ENCODE measurements at places on chromosomes 5 and 9.

GRCh38 chr5:32709750-32710549, 1.2 kb upstream of the NPR3 start:
- peak; percentile 31 for DNase-seq

- no peak for DNase-seq
These were observed 41.9 kb downstream of the TNFAIP8 start for GRCh38 chr5:119397518-119398380.

DNA sequence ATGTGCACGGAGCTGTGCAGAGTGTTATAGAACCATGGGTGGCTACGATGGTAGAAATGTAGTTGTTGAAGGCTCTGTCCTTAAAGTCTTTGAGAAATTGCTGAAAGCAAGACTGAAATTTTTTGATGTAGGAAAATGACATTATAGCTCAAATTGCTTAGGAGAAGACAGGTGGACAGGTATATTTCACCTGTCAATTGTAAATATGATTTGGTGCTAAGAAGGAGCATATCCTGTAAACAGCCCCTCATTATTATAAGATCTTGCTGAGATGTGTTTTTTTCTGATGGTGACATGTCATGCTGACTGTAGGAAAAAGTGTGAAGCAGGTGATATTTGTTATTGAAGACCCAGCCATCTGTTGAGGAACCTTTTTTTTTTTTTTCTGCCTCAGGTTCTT, 377.9 kb downstream of the PSAT1 start:
- no peak for DNase-seq

DNA sequence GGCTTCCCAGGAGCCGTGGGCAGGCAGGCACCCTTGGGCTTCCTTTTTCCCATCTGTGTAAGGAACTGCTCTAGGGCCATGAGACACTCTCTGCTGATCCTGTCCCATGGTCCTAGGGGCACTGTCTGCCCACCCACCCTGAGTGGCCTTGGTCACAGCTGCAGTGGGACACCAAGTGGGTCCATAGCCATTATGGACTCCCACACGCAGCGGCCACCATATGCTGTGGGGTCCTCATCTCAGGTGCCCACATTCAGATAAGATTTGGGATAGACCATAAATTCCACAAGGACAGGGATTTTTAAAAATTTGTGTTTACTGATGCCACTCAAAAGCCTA, 180.8 kb downstream of the AUH start:
- DNase-seq, result no peak

- peak; percentile 33 for DNase-seq
These were observed 282.6 kb downstream of the IRX1 start for GRCh38 chr5:3878267-3878666.

GRCh38 chr5:175659546-175660253, 1.8 kb downstream of the HRH2 start:
- DNase-seq, result no peak

DNA sequence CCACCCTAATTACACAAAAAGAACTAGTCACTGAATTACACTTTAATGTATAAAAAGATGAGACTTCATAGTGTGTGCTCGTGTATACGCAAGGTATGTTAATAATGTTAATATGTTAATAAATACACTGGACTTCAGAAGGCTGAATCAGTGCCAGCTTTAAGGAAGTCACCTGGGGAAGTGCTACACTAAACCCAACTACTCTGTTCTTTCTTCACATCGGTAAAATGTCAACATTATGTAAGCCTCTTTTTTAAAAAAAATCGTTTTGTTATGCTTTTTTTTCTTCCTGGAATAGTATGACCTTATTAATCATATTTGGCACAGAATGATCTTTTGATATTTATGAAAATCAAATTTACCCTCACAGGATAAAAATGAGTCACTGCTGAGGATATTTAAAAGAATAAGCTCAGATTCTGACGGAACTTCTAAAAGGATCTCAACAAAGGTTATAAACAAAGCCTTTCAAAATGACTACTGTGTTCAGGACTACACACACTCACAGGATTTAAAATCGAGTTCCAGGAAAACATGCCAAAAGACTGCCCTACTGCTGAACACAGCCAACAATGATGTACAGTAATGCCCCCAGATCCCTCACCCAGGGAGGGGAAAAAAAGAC, 75.9 kb downstream of the AUH start:
- no peak for DNase-seq

- no peak for DNase-seq
These were observed 10.6 kb downstream of the PTGS1 start for GRCh38 chr9:122381206-122381950.

GRCh38 chr9:75589497-75589896, 301.0 kb upstream of the PCSK5 start:
- DNase-seq, result no peak

GRCh38 chr5:79602889-79603288, 9.4 kb upstream of the TENT2 start:
- no peak for DNase-seq

DNA sequence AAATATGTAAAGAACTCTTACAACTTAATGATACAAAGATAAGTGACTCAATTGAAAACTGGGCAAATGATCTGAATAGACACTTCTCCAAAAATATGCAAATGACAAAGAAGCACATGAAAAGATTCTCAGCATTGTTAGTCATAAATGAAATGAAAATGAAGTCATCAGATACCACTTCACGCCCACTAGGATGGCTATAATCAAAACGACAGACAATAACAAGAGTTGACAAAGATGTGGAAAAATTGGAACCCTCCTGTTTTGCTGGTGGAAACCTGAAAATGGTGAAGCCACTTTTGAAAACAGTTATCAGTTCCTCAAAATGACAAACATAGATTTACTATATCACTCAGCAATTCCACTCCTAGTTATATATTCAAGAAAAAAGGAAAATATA, 7.9 kb upstream of the SYK start:
- DNase-seq, result peak; percentile 42

DNA sequence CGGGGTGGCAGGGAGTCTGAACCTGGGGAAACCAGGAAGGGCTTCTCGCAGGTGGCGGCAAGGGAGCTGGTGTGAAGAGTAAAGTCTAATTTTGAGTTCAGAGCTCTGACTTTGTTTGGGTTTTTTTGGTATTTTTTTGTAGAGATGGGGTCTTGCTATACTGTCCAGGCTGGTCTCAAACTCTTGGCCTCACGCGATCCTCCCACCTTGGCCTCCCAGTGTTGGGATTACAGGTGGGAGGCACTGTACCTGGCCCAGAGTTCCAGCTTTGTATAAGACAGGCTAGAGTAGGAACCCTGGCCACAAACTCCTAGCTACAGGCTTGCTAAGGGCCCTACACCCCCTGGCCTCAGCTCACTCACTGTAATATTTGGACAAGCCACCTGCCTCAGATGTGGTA, 105.1 kb upstream of the SARDH start:
- DNase-seq, result no peak

DNA sequence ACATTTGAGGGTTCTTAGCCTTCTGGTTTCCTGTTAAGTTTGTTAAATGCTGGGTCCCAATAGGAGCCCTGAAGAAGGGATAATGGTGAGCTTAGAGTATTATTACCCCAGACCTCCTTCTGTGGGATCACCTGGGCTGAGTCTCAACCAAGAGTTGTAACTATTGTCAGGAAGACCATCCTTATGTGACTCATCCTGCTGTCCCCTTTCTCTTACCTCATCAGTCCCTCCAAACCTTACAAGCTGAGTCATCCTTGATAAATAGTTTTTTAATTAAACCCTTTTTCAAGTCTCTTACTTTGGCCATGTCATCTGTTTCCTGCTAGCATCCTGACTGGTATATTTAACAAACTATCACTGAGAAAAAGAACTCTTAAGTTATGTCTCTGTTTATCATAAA, 502.8 kb downstream of the LRRC70 start:
- no peak for DNase-seq

- no peak for DNase-seq
These were observed 75.2 kb downstream of the TMC1 start for GRCh38 chr9:72596451-72597180.

GRCh38 chr9:88807426-88807825, 183.8 kb upstream of the S1PR3 start:
- no peak for DNase-seq

- peak; percentile 16 for DNase-seq
These were observed 42.9 kb upstream of the HAND1 start for GRCh38 chr5:154520861-154521453.

- peak; percentile 83 for DNase-seq
These were observed 6.8 kb upstream of the RECK start for GRCh38 chr9:36029765-36030528.

- DNase-seq, result no peak
These were observed 34.9 kb downstream of the ABHD17B start for GRCh38 chr9:71876106-71876505.

DNA sequence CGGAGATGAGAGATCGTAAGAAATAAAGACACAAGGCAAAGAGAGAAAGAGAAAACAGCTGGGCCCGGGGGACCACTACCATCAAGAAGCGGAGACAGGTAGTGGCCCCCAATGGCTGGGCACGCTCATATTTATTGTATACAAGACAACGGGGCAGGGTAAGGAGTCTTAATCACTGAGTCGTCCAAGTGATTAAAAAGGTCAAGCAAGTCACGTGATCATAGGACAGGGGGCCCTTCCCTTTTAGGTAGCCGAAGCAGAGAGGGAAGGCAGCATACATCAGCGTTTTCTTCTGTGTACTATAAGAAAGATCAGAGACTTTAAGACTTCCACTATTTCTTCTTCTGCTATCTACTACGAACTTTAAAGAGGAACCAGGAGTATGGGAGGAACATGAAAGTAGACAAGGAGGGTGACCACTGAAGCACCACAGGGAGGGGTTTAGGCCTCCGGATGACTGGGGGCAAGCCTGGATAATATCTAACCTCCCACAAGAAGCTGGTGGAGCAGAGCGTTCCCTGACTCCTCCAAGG, 24.6 kb upstream of the QSOX2 start:
- no peak for DNase-seq

DNA sequence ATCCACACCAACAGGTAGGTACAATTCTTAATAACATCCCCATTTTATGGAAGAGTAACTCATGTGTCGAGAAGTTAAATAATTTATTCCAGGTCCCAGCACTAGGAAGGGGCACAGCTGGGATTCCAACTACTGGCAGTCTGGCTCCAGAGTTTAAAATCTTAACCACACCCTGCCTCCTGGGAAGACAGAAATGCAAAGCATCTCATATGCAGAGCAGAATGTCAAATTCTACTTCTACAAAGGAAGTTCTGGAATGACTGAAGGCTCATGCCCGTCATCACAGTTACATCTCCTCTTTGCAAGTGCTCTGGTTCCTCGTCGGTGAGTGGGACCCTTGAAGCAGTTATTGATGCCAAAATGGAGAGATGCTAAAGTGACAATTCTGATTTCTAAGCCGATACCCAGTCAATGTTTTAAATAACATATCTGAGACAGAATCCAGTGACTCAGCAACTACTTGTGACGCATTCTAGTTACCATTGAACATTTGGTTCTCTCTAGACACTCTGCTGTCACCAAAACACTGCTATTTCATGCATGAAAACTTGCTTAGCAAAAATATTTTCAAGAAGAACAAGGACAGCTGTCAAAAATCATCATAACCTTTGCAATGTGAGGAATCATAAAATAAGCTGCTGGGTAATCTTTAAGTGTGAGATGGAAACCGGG, 412.7 kb downstream of the CTNND2 start:
- DNase-seq, result no peak

DNA sequence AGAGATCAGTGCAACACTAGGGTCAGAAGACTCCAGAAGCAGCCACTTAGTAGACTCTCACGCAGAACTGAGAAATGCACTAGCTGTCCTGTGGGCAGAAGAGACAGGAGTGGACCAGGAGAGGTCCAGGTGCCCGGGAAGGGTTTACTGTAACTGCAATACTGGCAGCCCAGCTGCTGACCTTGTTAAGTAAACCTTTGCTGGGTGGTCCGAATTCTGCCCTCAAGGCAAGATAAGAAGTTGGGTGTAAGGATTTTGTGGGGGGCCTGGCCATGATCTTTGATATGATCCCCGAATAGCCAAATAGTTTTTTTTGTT, 91.3 kb downstream of the PDE6A start:
- no peak for DNase-seq

GRCh38 chr9:21455320-21455719, 15.1 kb downstream of the IFNA1 start:
- peak; percentile 36 for DNase-seq

DNA sequence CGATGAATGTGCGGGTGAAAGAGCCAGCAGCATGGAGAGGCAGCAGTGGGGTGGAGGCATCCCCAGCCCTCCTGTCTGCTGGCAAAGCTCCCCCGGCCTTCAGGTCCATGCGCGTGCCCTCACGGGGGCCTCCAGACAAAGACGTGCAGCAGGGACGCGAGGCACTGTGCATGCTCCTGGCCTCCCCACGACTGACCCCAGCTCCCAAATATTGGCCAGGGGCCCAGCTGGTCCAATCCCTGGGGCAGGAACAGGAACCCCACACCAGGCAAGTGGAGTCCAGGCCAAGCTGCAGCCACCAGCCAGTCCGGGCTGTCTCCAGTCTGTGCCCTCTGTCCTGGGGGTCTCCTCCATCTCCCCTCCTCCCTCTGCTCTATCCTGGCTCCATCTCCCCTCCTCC, 33.5 kb upstream of the LRRC14B start:
- no peak for DNase-seq

DNA sequence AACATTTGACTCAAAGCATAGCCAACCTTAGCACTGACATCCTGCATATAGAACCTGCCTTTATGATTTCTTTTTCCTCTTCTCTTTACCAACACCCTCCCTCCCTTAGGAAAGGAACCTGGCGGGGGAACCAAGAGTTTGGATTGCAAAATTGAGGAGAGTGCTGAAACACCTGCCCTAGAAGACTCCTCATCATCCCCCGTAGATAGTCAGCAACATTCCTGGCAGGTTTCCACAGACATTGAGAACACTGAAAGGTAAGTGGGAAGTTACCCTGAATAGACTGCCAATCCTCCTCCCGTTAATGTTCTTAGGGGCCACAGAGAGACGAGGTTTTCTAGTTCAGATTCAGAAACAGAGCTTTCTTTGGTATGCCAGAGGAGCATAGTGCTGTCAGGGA, 88.8 kb downstream of the RGS7BP start:
- DNase-seq, result no peak

GRCh38 chr5:93099902-93100347, 481.1 kb downstream of the NR2F1-AS1 start:
- no peak for DNase-seq

DNA sequence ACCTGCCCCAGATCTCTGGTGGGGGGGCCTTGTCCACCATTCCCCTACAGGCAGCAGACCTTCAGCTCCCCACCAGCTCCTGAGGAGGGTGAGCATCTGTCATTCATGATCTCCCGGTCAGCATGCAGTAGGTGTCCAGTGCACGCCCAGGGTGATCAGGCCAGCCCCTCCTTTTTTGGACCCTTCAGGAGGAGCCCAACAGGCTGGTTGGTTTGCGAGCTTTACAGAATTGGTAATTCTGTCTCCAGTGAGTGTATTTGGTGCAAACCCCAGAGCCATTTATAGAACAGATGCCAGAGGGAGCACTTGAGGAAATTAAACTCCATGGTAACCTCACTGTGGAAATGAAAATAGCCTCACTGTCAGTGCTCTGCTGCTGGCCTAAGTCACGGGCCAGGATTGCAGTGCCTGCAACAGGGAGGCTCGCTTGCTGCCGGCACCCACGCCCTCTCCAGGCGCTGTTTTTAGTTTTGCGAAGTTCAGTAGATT, 23.4 kb downstream of the WNK2 start:
- no peak for DNase-seq

- no peak for DNase-seq
These were observed 1.3 kb upstream of the PROP1 start for GRCh38 chr5:177997319-177997670.
